Mesangial cell (primary cell): ENCODE measurements at places on chromosomes 12 and 14. TPM values are rescaled to one million over a fixed set of nuclear protein-coding genes. Genes with fewer than 3 reads are reported as not detected.

HOXC4 gene
- 2.3 and 2.8 TPM in 2 replicates for total RNA-seq

SYNDIG1L gene
- total RNA-seq: 0.25 TPM in 1 of 2 replicates, not detected in the other

NINJ2 gene
- total RNA-seq: 0.16 and 0.76 TPM in 2 replicates

MDGA2 gene
- total RNA-seq: 0.89 and 0.98 TPM in 2 replicates

OR10G3 gene
- not detected in 2 replicates for total RNA-seq

PARPBP gene
- 1.5 and 12.5 TPM in 2 replicates for total RNA-seq

KCNMB4 gene
- total RNA-seq: 0.65 and 1.9 TPM in 2 replicates

PAPLN gene
- 10.9 and 106 TPM in 2 replicates for total RNA-seq

CLEC4C gene
- total RNA-seq: not detected in 2 replicates

NUBPL gene
- 5.2 and 10.4 TPM in 2 replicates for total RNA-seq

GLI1 gene
- 0.98 and 6.7 TPM in 2 replicates for total RNA-seq

ANO2 gene
- total RNA-seq: 1.8 TPM in 1 of 2 replicates, not detected in the other

OASL gene
- 0.25 and 0.33 TPM in 2 replicates for total RNA-seq

SLCO1C1 gene
- 0.13 TPM in 1 of 2 replicates, not detected in the other for total RNA-seq

DPY19L2 gene
- 3.3 and 4.7 TPM in 2 replicates for total RNA-seq

ZNF605 gene
- total RNA-seq: 3.7 and 5.1 TPM in 2 replicates

PRH2 gene
- not detected in 2 replicates for total RNA-seq

C3AR1 gene
- total RNA-seq: 0.13 and 0.16 TPM in 2 replicates

TPPP2 gene
- not detected in 2 replicates for total RNA-seq

PZP gene
- total RNA-seq: not detected in 2 replicates

MFAP5 gene
- total RNA-seq: 0.89 and 1.5 TPM in 2 replicates

RND1 gene
- total RNA-seq: 0.33 TPM in 1 of 2 replicates, not detected in the other

JAG2 gene
- total RNA-seq: 0.65 and 2.4 TPM in 2 replicates

P2RX7 gene
- 0.13 and 0.16 TPM in 2 replicates for total RNA-seq

CLIP1 gene
- 29.8 and 37.8 TPM in 2 replicates for total RNA-seq
